ENCODE measurements at places on chromosomes 12 and 14. TPM values are rescaled to one million over a fixed set of nuclear protein-coding genes. Genes with fewer than 3 reads are reported as not detected.

The PLEKHG7 gene
- total RNA-seq: not detected

The AQP6 gene
- total RNA-seq: under 0.01 TPM

The RNASE3 gene
- not detected for total RNA-seq

The MYF5 gene
- not detected for total RNA-seq

The KLRG1 gene
- total RNA-seq: 40.9 TPM

The ACOT4 gene
- 0.61 TPM for total RNA-seq

The PELI2 gene
- total RNA-seq: 8.2 TPM

The SLC2A13 gene
- total RNA-seq: 5.3 TPM

The NR4A1 gene
- 0.97 TPM for total RNA-seq

The TMEM63C gene
- 0.32 TPM for total RNA-seq

The ARF3 gene
- 42.2 TPM for total RNA-seq

The RNASE7 gene
- not detected for total RNA-seq

The VCPKMT gene
- 6.2 TPM for total RNA-seq

The TAC3 gene
- not detected for total RNA-seq

The TMEM253 gene
- total RNA-seq: not detected

The LRRC43 gene
- total RNA-seq: 1.2 TPM

The MOK gene
- 1.5 TPM for total RNA-seq

The A2ML1 gene
- total RNA-seq: not detected

The CCDC175 gene
- not detected for total RNA-seq

The BCL2L2 gene
- total RNA-seq: 13.4 TPM

The NYNRIN gene
- total RNA-seq: 14.3 TPM

The KIAA0586 gene
- 23.9 TPM for total RNA-seq

The KLRC1 gene
- total RNA-seq: not detected

The DNAI7 gene
- not detected for total RNA-seq

The PTPN6 gene
- total RNA-seq: under 0.01 TPM

The RAPGEF3 gene
- total RNA-seq: 29.5 TPM

The ALDH1L2 gene
- total RNA-seq: 2.9 TPM

The NOXRED1 gene
- total RNA-seq: not detected

The ANKLE2 gene
- total RNA-seq: 53.9 TPM

The ADAM21 gene
- total RNA-seq: 0.30 TPM

The ING4 gene
- total RNA-seq: 36.7 TPM

The OR4E2 gene
- total RNA-seq: not detected

The SDS gene
- not detected for total RNA-seq

All from epithelial cell of umbilical artery (primary cell).